Activated naive CD4-positive, alpha-beta T cell treated with anti-CD3 and anti-CD28 coated beads, Interleukin-2, amount 10 ng/mL, durations not matched to agents 7 days and 5 days (primary cell): ENCODE measurements at places on chromosomes 7 and 10.

- no peak overlapping the region for H3K27ac ChIP-seq
- H3K4me3 ChIP-seq, result no peak overlapping the region
- no peaks in the 10 kb centered on the region for H3K36me3 ChIP-seq
- DNase-seq, result no peak
- no peaks in the 10 kb centered on the region for H3K4me1 ChIP-seq
Observed at GRCh38 chr7:134365341-134366054, 48.8 kb upstream of the SLC35B4 start.

DNA sequence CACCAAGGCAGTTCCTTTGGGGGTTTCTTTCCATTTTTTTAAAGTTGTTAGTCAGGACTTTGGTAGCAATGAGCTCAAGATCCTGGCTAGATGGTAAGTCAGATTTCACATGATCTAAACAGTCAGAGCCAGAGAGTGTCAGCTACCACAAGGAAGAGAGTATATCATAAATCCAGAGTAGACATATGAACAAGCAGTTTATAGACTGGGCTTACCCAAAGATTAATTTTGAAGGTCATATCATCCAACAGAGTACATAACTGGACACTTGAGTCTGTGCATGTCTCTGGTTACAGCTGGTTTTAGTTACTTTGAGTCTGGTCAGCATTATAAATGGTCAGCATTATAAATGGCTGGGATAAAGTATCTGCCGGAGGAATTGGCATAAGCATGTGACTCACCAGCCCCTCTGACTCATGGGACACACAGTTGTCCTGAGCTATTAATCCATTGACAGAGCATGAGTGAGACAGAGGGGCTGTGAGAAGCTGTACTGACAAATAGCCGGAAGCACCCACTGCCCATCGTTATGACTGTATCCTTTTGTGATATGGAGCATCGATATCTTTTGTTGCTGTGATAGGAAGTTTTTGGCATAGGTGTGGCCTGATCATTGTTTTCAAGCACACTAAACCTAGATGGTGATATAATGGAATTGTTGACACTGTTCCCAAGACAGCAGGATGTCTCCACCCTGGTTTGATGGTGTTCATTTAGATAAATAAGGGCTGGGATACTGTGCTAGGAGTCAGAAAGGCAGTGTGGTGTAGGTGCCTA, 19.3 kb downstream of the PPP1R3C start:
- no peak overlapping the region for H3K27ac ChIP-seq
- DNase-seq, result no peak
- no peaks in the 10 kb centered on the region for H3K36me3 ChIP-seq
- no peaks in the 10 kb centered on the region for H3K4me1 ChIP-seq
- no peak overlapping the region for H3K4me3 ChIP-seq
- H3K27me3 ChIP-seq, result peaks cover 3% of the 10 kb centered on the region

- H3K4me1 ChIP-seq, result no peaks in the 10 kb centered on the region
- no peak overlapping the region for H3K27ac ChIP-seq
Observed at GRCh38 chr7:41773756-41774155, 70.9 kb upstream of the INHBA start.

DNA sequence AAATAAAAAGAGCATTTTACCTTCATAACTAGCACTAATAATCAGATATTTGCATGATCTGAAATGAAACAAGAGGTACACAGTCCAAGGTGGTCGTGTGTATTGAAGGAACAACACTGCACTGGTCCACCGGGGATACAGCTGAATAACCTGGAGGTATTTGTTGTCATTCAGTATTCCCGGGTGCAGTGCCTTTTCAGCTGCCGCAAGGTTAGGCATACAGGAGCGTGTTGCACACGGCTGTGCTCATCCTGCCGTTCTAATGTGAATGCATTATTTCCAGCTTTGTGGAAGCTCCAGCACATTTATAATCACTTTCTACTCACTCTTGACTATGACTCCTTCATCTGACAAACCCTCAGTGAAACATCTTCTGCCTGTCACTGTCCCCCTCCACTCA, 377.8 kb downstream of the GFRA1 start:
- H3K36me3 ChIP-seq, result no peaks in the 10 kb centered on the region
- no peak overlapping the region for H3K27ac ChIP-seq
- H3K4me1 ChIP-seq, result no peaks in the 10 kb centered on the region
- DNase-seq, result no peak
- H3K27me3 ChIP-seq, result no peaks in the 10 kb centered on the region

- H3K4me3 ChIP-seq, result no peak overlapping the region
- no peaks in the 10 kb centered on the region for H3K36me3 ChIP-seq
- H3K27ac ChIP-seq, result no peak overlapping the region
- H3K4me1 ChIP-seq, result peaks cover 21% of the 10 kb centered on the region
Observed at GRCh38 chr10:13993673-13994089, 337.0 kb downstream of the FRMD4A start.

DNA sequence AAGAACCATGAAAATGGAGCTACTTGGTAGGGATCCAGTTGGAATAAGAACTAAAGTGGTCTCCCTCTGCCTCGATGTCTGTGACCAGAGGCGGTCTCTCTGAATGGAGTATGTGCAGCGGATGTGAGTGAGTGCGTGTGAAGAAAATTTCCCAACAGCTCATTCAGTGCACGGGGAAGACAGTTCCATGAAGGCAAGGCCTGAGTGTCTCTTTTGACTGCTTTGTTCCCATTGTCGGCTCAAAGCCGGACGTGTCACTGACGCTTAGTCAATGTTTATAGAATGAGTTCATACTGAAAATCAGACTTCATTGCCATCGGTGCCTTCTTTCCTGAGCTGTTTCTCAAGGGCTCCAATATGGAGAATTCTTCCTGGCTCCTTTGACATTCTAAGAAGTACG, 55.3 kb upstream of the GRB10 start:
- H3K4me1 ChIP-seq, result peaks cover 5% of the 10 kb centered on the region
- peaks cover 34% of the 10 kb centered on the region for H3K27me3 ChIP-seq
- no peak for DNase-seq
- no peak overlapping the region for H3K4me3 ChIP-seq
- no peaks in the 10 kb centered on the region for H3K36me3 ChIP-seq

GRCh38 chr10:7662522-7662921, 4.2 kb downstream of the ITIH5 start:
- peaks cover 36% of the 10 kb centered on the region for H3K27me3 ChIP-seq
- no peak overlapping the region for H3K27ac ChIP-seq
- H3K36me3 ChIP-seq, result no peaks in the 10 kb centered on the region
- no peak overlapping the region for H3K4me3 ChIP-seq

GRCh38 chr10:53664282-53665019, 891.9 kb upstream of the MBL2 start:
- no peaks in the 10 kb centered on the region for H3K4me1 ChIP-seq
- DNase-seq, result no peak
- H3K27ac ChIP-seq, result no peak overlapping the region
- H3K27me3 ChIP-seq, result no peaks in the 10 kb centered on the region
